Right ventricle myocardium superior (tissue), 1 donor: ENCODE measurements at places on chromosomes 5 and 9. TPM values are rescaled to one million over a fixed set of nuclear protein-coding genes. Genes with fewer than 3 reads are reported as not detected.

SELENOP gene
- total RNA-seq: 292 TPM

PCDHB10 gene
- 0.81 TPM for total RNA-seq

APBA1 gene
- total RNA-seq: 2.0 TPM

ARSI gene
- 0.38 TPM for total RNA-seq

NTRK2 gene
- total RNA-seq: 4.5 TPM

PCDHGA9 gene
- total RNA-seq: 4.3 TPM

TMEM174 gene
- not detected for total RNA-seq

TLR4 gene
- 15.6 TPM for total RNA-seq

LHX3 gene
- not detected for total RNA-seq

NIM1K gene
- total RNA-seq: 0.22 TPM
